ENCODE measurements at places on chromosomes 16 and 17.

DNA sequence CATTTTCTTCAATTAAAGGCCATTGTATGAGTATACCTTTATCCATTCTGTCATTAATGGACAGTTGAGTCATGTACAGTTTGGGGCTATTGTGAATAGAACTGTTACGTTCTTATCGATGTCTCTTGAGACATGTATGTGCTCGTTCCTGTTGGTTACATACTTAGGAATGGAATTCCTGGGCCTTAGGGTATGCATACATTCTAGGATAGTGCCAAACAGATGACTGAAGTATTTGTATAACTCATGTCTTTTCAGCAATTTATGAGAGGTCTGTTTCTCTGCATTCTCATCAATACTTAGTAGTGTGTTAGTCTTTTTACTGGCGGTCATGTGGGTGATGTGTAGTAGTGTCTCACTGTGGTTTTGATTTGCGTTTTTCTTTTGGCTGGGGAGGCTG lies 81.2 kb downstream of the USP22 start:
- DNase-seq: no peak

DNA sequence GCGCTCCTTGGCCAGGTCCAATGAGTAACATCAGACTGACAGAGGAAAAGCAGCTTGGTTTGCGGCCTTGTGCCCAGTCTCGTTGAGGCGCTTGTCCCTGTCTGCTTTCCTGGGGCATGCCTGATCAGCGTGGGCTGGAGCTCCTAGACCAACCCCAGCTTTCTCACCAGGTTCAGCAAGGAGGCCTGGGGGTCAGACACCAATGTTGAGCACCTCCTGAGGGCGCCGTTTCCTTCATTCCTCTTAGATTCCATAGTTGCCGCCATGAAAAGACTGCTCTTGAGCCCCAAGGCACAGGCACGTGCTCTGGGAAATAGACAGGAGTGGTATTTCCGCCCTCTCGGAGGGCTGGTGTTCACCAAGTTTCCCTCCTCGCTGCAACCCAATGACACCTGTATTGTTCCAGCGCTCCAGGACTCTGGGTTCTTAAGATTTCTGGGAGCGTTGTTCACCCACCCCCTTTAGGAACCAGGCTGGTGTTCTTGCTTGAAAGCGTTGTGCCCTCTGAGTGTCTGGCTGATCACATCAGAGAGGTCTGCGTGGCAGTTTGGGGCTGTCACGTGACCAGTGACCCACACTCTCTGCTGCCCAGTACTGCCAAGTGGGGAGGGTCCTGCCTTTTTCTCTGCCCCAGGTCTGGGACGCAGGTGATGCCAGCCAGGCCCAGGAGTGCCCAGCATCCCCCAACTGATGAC lies 18.0 kb downstream of the KCTD2 start:
- no peak for DNase-seq

DNA sequence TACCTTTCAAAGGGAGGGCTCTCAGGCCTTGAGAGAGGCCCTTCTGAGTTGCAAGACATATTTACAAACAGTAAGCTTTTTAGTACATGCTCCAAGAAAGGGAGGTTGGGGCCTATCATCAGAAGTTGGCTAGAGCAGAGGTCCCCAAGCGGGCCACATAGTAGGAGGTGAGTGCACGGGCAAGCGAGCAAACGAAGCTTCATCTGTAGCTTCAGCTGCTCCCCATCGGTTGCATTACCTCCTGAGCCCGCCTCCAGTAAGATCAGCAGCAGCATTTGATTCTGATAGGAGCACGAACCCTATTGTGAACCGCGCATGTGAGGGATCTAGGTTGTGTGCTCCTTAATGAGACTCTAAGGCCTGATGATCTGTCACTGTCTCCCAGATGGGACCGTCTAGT lies 26.2 kb downstream of the PRDM7 start:
- no peak for DNase-seq

DNA sequence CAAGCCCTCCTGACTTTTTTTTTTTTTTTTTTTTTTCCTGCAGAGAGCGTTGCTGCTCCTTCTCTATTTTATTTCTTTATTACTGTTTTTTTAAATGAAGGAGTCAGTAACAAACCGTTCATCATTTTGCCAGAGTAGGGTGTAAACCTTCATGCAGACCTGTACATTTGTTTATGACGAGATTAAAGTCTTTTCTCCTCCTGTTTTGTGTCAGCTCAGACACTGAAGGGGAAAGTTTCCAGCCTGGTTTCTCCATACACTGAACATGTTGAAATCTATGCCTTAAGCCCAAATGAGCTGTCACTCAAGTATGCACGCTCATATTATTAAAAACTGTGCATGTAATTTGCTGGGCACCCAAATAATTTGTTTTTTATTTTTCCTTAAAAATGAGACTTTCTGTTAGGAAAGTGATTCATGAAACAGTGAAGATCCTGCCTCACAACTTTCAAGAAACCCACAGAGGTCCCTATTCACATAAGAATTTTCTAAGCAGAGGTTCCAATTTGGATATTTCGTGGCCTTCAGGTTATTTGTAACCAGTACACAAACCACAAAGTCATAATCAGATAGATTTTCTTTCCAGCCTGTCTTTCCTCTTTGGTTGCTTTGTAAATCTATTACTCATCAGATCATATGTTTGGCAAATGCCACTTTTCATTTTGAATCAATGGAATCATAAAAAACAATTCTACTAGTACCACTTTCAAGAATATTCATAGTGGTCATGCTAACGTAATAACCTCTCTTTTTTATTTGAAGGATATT lies 700.3 kb downstream of the MAF start:
- no peak for DNase-seq

GRCh38 chr17:57391076-57391825 lies 134.9 kb downstream of the MSI2 start:
- no peak for DNase-seq

GRCh38 chr16:21638573-21638975 lies 13.8 kb downstream of the IGSF6 start:
- DNase-seq: peak; percentile 61

- DNase-seq: no peak
Observed at GRCh38 chr16:4610011-4611005, 4.4 kb downstream of the UBALD1 start.

DNA sequence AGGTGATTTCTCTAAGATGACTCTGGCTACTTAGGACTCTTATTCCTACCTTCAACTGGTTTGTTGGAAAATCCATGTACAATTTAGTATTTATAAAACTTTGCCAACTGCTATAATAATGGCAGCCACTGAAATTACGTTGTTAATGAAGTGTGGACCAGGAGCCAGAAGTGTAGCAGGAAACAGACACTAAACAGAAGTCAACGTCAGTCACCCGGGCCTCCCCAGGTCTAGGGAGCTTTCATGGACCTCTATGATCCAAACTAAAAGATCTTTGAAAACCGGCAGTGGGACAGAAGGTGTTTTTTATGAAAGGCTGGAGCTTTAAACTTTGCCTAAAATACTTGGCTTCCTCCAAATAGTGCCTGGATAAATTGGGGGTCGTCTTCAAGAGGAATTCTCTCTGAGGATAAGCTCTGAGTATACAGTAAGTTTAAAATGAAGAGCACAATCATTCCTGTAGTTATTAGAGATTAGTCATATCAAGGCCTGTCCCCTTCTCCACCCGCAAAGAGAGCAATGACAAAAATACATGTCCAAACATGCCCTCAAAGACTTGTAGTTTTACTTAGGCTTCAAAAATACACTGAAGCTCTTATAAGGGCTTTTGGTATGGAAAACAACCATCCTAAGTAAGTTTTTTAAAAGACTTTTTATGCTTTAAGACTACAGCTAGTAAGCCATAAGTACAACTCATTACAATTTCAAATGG lies 34.6 kb downstream of the DCUN1D3 start:
- DNase-seq: no peak

DNA sequence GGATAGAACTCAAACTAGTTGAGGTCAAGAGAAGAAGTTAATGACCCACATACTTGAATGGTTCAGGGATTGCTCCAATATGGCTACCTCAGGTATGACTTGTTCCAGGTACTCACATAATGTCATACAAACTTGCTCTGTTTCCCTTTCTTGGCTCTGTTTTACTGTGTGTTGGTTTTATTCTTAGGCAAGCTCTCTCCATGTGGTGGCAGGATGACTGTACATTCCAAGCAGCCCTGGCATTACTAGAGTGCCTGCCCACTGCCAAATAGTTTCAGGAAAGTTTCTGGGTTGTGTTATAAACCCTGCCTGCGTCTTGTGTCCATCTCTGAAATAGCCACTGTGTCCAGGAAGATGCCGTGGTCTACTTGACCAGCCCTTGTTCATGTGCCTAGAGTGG lies 476.8 kb downstream of the SHISA9 start:
- DNase-seq: no peak

DNA sequence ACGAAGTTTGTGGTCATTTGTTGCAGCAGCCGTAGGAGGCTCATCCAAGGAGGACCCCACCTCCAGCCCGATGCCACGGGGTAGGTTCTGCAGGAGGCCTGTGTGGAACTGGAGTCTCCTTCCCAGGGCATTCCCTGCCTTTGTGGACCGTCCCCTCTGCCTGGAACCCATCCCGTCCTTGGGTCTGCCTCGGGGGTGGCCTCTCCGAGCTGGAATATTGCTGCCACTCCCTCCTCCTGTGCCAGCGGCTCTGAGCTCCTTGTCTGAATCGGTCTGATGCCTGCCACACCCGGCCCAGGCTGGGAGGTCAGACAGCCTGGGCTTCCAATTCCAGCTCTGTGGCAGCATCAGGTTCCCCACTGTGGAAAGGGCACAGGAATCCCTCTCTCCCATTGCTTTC lies 18.8 kb downstream of the DOC2B start:
- no peak for DNase-seq

GRCh38 chr16:61829631-61830030 lies 206.6 kb downstream of the CDH8 start:
- no peak for DNase-seq

DNA sequence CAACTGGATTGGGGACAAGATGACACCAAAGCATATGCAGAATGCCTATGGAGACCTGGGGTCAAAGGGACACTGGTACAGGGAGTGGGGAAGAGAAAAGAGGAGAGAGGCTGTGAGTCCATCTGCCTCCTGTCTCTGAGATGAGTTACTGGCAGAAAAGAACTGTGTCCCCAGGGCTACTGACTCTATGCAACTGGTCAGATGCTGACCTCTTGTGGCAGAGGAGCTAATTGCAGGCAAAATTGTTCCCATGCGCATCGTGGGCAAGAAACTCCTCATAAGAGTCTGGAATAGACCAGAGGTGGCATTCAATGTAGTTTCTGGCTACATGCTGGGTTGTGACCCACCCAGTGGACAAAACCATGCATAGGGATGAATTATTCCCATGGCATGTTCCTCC lies 26.1 kb upstream of the MLKL start:
- DNase-seq: no peak

- DNase-seq: peak; percentile 54
Observed at GRCh38 chr17:81558941-81559806, 7.0 kb upstream of the FAAP100 start.

DNA sequence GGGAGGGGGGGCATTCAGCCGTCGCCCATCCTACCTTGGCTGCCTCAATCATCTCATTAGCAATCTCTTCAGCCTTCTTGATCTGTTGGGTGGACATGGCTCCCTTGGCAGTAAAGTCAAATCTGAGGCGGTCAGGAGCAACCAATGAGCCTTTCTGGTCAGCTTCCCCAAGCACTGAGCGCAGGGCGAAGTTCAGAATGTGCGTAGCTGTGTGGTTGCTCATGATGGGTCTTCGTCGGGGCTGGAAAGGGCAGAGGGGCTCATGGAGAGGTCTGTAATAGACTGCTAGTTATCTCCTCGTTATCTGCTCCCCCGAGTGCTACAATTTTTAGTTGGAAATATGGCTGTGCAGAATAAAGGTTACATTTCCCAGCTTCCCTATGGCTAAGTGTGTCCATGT lies 7.2 kb upstream of the EXOSC6 start:
- no peak for DNase-seq

DNA sequence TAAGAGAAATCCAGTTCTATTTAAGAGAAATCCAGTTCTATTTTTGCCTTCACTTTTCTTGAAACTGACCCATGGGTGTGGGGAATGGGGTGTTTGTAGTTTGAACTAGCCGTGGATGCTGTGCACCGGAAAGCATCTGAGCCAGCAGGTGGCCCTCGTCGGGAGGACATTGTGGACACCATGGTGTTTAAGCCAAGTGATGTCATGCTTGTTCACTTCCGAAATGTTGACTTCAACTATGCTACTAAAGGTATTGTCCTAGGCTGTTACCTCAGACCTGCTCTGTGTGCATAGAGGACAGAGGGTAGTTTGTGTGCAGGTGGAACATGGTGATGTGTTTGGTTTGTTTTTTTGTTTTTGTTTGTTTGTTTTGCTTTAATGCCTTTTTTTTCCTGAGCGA lies 3.3 kb downstream of the ATXN2L start:
- DNase-seq: no peak

DNA sequence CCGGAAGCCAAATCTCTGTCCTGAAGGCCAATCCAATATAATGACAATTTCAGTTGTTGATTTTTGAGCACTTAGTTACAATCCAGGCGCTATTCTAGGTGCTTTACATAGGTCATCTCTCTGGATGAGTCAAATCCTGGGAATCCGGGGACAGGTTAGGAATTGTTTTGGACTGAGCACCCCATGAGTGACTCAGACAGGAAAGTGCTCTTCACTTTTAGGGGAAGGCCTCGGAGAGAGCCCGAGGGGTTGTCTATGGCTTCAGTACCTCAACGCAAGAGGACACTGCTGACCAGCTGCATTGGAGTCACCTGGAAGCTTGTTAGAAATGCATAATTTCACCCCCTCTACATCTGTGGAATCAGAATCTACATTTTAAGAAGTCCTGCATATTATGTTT lies 108.8 kb downstream of the IRX5 start:
- no peak for DNase-seq

DNA sequence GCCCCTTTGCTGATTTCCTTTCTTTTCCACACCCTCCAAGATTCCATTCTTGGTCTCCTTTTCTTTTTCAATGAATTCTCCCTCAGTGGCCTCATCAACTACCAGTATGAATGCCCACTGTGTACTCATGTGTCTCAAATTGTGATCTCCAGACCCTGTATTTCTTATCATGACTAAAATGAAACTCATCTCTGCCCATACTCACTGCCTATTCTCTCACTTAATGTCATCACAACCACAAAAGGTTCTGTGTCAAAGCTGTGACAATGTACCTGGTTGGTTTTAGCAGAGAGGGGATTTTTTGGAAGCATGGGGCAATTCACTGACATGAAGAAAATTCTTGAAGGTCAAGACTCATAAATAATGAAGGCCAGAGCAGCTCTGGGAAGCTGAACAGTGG lies 11.5 kb upstream of the TBX4 start:
- DNase-seq: no peak

DNA sequence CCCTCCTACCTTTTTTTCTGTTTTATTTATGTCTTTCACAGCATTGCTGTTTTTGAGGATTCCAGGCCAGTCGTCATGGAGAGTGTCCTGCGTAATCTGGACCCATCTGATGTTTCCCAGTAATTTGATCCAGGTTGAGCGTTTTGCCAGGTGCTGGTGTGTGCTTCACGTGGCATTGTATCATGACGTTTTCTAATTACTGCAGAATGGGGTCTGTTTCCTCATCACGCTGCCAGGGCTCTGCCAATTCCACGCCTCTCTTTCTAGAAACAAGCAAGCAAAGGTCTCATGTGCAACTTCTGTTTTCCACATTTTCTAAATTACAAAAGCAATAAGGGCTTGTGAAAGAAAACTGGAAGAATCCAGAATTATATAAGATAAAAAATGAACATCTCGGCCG lies 28.3 kb upstream of the BHLHA9 start:
- no peak for DNase-seq

GRCh38 chr16:58027161-58027915 lies 1.8 kb downstream of the MMP15 start:
- DNase-seq: peak; percentile 68

Data from HuH-7 (cell line).